SW 1271 (cell line): ENCODE measurements at places on chromosomes 6 and 20.

DNA sequence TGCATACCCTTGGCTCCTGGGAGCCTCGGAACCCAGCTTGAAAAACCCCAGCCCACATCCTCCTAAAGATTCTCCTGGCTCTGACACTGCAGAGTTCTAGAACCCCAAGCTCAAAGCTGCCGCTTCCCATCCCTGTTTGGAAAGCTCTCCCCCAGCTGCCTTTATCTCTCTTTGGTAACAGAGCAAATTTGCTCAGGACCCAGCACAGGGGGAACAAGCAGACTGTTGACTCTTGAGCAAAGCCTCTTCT lies 38.9 kb downstream of the HNF4A start:
- DNase-seq: no peak

DNA sequence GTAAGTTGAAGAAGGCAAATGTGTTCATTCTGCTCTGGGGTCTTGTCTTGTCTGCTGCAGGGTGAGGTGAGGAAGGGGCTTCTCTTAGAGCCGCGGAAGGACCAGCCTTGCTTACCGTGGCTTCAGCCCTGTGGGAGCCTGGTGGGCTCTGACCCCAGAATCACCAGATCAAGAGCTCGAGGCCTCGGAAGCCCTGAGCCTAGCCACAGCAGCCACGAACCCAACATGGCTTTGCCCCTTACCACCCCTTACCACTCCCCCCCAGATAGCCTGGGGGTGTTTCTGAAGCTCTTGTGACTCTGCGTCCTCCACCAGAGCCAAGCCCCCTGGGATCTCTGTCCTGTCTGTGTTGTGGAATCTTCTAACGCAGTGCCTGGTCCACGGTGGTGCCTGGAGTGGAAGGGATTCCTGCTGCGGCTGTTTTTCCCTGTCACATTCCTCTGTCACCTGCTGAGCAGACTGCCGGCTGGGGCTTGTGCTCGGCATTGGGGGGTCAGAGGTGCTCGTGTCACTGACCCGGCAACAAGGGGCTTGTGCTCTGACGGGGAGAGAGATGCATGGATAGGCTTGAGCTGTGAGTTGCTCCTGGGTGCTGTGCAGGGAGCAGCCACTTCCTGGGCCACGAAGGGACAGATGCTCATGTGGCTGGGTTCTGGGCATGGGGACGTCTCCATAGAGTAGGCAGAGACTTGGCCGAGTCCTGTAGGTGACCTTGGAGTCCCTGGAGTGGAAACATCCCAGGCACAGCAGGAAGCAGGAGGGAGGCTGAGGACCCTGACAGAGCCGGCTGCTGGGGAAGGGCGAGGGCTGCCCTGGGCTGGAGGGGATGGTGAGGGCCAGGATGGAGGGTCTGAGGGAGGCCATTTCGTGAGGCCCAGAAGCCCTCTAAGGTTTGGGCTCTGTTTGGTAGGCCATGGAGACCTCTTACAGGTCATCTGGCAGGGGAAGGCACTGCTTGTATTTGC lies 316.0 kb downstream of the QKI start:
- DNase-seq: no peak

DNA sequence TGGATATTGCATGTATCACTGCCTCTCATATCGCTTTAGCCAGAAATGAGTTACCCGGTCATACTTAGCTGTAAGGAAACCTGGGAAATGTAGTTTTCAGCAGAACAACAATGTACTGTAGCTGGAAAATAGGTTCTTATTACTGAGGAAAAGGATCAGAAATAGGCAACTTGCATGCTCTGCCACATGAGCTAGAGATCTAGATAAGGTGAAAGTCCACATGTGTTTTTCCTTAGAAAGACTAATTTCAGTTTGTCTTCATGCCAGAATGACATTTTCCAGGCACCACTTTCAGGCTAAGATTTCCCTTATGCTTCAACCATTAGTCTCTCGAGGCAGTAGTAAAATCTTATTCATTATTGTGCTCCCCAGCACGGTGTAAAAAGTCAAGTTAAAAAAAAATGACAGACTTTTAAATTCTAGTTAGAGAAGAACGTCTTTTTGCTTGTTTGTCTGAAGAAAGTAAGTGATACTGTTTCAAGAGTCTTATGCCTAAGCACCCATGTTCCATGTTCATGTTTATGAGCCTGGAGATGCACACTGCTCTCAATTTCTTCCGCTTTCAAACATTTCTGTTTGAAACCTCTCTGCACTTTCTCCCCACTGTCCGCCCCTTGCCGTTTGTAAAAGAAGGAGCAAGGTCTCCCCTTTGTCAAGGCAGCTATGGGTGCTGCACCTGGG lies 67.6 kb downstream of the ZNF831 start:
- no peak for DNase-seq

- DNase-seq: no peak
These were observed 916 bp downstream of the TRIM27 start for GRCh38 chr6:28922821-28923317.

DNA sequence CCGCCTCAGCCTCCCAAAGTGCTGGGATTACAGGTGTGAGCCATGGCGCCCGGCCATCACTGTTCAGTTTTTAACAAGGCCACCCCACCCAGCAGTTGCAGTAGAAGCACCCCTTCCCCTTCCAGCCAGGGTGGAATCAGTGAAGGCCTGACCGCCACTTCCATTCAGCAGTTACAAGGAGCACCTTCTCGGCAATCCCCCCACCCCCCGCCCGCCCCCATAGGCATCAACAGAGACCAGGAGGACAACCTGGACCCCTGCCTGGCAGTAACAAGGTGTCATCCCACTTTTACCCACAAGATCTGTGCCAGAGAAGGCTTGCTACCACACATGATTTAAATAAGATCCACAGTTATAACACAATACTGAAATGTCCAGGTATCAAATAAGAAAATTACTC lies 23.1 kb downstream of the NCR2 start:
- no peak for DNase-seq

DNA sequence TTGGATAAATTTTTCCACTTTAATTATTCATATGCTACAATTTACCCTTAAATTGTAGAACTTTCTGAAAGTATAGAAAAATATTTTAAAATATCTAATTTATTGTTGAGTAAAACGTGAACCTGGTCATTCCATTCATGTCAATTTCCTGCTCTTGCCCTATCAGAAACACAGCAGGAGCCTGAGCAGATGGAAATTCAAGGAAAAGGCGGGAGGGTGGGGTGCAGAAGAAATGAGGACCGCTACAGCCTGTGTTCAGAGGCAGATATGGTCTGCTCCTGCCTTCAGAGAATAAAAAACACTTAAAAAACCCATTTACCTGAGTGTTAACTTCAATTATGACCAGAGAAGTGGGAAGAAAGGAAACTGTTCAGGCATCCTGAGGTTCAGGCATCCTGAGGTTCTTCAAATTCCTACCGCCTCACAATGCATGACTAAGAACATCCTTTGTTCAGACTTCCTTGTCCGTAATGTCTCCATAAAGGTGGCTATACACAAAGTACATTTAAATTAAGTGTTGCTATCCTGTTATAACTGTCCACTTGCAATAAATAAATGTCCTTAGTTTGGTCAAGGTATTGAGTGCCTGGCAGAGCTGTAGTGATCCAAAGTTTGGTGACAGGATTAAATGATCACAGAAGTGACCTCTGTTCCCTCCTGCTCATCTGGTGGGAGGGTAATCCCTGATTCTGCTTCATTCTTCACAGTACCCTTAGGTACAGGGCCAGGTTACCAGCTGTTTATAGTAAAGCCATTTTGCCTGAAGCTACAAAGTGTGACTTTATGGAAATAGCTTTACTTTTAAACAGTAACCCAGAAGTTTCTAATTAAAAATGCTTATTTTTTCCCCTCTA lies 109.1 kb downstream of the MAN1A1 start:
- no peak for DNase-seq

- no peak for DNase-seq
These were observed 6.4 kb upstream of the ABHD16B start for GRCh38 chr20:63854766-63855362.

GRCh38 chr20:15166744-15167143 lies 829.3 kb upstream of the FLRT3 start:
- DNase-seq: no peak

GRCh38 chr6:150599199-150600009 lies at the start of gene PLEKHG1:
TSS of gene PLEKHG1 (plus strand) at chr6:150599885. CDS start at chr6:150733682, 133,797 bp downstream.
- DNase-seq: no peak

DNA sequence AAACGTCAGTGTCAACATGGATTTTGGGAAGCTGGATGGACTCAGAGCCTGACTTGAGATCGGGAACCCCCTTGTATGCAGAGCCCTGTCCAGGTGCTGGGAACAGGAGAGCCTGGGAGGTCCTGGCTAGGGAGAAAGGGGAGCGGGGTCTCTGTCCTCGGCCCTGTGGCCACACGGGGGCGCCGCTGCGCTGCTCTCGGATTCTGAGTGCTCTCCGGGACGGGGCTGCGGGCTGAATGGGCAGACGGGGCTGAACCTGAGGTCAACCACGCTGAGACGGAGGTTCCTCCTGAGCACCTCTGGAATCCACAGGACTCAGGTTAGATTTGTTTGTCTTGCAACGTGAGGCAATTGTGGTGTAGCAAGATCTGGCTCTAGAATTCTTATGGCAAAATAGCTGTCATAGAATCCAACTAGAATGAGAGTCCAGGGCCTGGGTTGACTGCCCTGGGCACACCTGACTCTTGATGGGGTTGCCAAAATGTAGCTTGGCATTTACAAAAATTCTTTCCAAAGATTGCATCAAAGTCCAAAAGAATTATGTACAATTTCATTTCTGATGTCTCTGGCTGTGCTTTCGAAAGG lies 20.6 kb upstream of the HLA-F start:
- peak; percentile 12 for DNase-seq

GRCh38 chr6:14440940-14441781 lies 323.6 kb downstream of the CD83 start:
- no peak for DNase-seq

DNA sequence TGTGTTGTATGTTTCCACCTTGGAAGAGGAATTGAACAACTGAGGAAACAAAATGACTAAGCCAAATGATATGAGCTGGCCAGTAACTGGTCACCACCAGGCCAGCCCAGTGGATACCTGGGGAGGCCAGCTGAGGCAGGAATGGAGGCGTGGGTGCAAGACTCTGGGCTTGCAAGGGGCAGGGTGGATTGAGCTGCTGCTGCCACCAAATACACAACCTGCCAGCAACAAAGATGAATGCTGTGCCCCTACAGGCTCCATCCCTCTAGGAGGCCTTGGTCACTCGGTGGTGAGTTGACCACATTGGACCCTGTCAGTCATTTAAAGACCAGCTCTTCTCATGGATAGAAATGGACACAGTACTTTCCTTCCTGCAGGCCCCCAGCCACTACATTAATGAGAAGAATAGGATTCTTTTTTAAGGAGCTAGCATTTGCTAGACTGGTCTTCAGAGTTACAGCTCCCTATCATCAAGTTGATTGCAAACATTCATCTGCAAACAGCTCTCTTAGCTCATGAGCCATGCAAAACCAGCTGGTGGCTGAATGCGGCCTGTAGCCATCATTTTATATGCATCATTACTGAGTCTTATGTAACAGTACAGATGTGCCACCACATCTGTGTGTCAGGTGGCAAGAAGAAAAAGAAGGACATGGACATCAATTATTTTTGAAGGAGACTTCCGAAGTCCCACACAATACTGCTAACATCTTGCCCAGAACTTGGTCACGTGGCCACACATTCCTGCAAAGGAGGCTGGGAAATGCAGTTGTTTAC lies 26.3 kb upstream of the SLC22A3 start:
- DNase-seq: no peak

DNA sequence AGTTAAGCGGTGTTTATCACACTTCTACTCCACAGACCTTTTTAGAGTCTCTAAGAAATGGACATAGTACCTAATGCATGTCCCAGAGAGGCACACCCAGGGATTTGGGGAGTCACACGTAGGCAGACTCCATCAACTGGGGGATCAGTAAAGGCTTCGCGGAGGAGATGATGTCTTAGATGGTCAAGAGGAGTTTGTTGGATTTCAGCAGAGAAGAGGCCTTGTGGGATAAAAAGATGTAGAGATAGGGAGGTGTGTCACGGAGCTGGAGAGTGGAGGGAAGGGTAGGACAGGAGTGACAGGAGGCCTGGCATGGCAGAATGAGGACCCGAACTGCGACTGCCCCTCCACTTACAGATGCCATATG lies 9.1 kb downstream of the DYNLRB1 start:
- DNase-seq: no peak

- DNase-seq: no peak
These were observed 29.4 kb downstream of the SDCBP2 start for GRCh38 chr20:1299522-1299921.

DNA sequence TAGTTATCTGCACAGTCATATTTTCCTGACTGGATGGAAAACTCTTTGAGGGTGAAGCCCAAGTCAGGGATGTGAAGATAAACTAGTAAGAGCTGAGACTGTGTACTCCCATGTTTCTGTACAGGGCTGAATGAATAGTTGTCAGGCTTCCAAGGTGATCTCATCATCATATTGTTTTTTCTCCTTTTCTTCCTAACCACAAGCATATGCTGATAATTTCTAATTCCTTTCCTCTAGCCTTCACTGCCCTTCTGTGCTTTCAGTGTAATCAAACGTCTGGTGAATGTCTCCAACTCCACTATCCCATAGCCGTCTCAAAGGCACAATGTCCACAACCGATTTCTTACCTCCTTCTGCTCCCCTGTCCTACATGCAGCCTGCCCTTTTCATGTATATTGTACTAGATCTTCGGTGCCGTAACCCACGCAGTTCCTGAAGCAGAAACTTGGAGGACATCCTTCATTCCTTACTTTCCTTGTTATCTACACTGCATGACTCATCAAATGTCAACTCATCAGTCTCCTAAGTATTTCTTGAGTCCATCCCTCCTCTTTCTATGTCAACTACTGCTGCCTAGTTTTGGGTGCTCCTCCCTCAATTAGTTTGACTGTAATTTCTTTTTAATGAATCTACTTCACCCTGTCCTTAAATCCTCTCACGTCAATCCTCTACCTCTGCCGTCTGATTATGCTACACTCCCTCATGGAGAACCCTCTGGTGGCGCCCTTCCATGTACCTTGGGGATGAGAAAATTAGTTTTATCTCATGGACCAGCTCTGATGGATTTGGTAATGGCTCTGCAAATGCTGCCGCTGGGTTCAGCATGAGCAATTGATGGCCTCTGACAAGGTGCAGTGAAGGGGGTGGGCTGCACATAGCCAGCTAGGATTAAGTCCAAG lies 21.9 kb downstream of the NCOA7 start:
- DNase-seq: peak; percentile 27
